ENCODE measurements at places on chromosomes 1 and 21.

GRCh38 chr1:44261962-44262361 lies 48.7 kb downstream of the DMAP1 start:
- no peak for DNase-seq

GRCh38 chr1:220767312-220768125 lies 19.2 kb upstream of the MTARC1 start:
- DNase-seq, result no peak

DNA sequence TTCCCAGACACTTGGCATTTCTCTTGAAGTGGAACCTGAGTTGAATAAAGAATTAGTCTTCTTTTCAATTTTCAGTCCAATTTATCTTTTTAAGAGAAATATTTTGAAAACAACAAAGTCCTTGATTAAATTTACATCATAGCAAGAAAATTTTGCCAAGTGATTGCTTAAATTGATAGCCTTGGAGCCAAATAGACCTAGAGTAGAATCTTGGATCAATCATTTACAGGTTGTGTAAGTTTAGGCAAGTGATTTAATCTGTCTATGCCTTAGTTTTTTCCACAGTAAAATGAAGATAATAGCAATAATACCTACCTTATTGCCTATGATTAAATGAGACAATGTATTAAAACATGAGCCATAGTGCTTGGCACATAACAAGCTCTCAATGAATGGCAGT lies 113.9 kb downstream of the LHX9 start:
- DNase-seq, result no peak

DNA sequence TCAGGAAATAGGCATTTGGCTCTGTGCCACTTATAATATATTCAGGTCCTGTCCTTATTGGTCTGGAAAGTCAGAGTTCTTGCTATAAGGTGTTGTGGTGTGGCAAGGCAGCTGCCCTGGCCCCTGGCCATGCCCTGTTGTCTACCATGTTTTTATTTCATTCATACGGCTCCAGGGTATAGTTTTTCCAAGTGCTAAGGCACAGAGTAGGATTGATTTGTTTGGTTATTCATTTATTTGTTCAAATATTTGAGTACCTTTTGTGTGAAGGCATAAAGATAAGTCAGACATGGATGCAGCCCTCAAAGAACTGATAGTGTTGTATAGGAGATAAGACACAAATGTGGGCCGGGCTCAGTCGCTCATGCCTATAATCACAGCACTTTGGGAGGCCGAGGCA lies 10.1 kb downstream of the ZBTB8B start:
- DNase-seq, result no peak

- no peak for DNase-seq
Measured at GRCh38 chr1:203772836-203773235, 7.9 kb downstream of the LAX1 start.

DNA sequence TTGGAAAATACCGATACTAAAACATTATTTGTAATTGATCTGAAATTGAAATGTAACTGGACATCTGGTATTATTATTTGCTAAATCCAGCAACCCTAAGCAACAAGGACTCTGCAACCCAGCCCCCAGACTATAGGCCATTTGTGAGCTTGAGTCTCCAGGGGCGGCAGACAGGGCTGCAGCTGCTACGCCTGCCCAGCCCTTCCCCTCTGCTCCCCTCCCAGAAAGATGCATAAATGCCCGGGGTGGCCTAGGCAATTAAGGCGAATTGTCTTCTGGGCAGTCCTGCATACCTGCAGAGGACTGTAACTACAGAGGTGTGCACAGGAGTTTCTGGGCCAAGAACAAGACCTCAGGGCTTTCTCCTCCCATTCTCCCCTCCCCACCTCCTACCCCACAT lies 41.2 kb upstream of the LBR start:
- no peak for DNase-seq

Measured in LoVo (cell line).